Stimulated activated CD8-positive, alpha-beta memory T cell treated with anti-CD3 and anti-CD28 coated beads, Interleukin-4, amount 100 ng/mL, for 48 hours (primary cell): ENCODE measurements at places on chromosomes 6 and 20.

DNA sequence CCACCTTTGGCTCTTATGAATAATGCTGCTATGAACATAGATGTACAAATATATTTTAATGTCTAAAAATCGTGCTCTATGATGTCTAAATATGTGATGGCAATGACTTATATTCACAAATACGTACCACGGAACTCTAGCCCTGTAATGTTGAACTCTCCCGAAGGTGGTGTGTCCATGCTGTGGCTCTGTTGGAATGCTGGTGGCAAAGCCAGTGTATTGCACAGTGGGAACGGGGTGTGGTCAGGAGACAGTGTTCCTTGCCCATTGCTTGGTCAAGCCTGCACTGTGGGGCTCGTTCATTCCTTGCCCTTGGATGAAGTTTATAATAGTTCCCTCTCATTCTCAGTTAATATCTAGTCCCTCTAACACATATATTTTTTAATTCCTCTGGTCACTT lies 109.6 kb downstream of the MTHFD1L start:
- no peak for DNase-seq

DNA sequence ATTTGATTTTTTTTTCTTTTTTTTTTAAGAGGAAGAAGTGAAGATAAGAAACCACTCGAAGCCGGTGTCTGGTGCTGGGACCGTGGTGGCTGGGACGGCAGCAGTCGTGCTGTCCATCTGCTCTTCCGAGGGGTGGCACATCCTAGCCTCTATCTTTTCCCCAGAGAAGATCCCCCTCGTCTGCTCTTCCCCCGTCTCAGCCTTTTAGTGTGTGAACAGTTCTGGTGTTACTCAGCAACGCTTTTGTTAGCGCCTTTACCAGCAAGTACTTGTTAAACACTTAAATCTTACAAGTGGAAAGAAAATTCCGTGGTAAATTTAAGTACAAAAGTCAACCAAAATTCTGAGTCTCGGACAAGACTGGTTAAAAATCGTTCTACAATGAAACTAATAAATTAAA lies 90.1 kb downstream of the RSPH3 start:
- DNase-seq = no peak

DNA sequence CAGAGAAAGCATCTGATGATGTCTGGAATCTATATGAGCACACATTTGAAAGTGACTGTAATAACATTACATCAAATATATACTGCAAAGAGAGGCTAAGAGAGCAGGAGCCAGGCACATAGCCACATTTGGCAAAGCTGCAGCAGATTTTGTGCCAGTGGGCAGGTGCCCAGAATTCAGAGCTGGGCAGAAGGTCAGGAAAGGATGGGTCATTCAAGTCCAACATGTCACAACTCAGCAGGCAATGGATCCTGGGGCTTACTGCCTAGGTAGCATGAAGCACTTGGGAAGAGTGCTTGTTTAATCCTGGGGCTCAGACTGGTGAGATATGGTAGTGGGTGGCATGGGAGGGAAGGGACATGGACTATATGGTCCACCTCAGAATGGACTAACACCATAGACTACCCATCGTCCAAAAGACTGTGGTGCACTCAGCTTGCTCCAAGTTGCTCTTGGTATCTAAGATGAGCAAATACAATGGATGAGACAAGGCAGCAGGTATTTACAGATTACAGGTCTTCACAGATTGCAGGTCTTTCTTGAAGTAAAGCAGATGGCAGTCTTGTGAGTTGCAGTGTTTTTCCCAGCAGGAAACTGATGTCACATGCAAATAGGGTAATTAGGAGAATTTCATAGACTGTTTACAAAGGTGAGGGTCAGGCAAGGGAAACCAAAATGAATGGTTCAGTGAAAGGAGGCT lies 31.2 kb upstream of the SHLD1 start:
- DNase-seq = no peak

- no peak for DNase-seq
These were observed 133.7 kb upstream of the RIN2 start for GRCh38 chr20:19624221-19624965.

- no peak for DNase-seq
These were observed 13.4 kb downstream of the CCDC167 start for GRCh38 chr6:37486121-37486839.
